ENCODE measurements at places on chromosomes 6 and 20.

- peak; percentile 11 for DNase-seq
Measured at GRCh38 chr6:130513770-130514169, 148.0 kb downstream of the TMEM200A start.

DNA sequence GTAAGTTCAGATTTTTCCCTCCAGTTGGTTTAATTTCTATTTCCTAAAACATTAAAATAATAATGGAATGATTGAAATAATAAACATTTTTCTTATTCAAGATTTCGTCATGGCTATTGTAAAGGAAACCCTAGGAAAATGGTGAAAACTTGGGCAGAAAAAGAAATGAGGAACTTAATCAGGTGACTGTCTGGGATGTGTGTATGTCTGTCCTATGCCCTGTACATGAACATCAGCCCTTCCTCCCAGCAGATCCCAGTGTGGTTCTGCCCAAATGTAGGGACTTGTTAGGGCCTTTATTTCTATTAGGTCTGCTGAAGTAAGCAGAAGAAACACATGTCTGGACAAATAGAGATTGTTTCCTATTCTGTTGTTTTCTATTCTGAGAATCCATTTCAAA is 13.1 kb downstream of the RIOK1 start:
- no peak for DNase-seq

- peak; percentile 41 for DNase-seq
Measured at GRCh38 chr20:10672624-10673127, 1.1 kb downstream of the JAG1 start.

DNA sequence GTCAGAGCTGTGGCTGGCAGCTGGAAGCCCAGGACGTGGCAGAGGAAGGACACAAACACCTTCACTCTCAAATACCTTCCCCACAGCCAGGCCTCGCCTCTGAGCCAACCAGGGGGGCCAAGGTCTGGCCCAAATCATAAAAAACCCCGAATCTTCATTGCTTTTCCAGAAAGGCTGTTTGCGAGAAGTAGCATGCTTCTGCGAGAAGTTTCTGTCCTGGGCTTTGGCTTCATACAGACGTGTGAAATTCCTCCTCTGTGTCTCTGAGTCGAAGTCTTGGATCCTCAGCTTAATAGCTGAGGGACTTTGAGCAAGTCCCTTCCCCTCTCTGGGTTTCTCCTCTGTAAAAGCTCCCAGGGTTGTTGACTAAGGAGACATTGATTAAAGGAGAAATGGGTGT is 63.0 kb downstream of the CHMP4B start:
- DNase-seq = no peak

- no peak for DNase-seq
Measured at GRCh38 chr6:64691064-64691463, 1016.0 kb downstream of the EYS start.

DNA sequence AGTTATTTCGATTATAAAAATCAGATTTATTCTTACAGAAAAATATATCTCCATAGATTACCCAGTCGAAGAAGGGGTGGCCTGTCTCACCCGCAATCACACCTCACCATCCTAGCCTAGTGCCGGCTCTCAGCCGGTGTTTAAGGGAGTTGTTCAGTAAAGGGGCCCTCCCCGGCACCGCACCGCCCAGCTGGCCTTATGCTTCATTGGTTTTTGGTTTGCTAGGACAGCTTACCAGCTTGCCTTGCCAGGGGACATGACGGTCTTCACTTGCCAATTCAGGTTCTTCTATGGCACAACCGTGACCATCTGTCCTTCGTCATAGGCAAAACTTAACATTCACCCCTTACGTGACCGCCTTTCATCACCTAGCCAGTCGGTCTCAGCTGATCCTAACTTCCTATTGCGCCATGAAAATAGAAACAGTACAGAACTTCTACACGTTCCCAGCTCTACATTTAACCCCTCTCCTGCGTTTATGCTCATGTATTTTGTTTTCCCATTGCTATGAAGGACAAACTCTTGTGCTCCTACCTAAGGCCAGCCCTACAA is 44.7 kb upstream of the SLC22A16 start:
- DNase-seq = no peak

GRCh38 chr6:22295145-22295544 is 1.7 kb downstream of the PRL start:
- no peak for DNase-seq

DNA sequence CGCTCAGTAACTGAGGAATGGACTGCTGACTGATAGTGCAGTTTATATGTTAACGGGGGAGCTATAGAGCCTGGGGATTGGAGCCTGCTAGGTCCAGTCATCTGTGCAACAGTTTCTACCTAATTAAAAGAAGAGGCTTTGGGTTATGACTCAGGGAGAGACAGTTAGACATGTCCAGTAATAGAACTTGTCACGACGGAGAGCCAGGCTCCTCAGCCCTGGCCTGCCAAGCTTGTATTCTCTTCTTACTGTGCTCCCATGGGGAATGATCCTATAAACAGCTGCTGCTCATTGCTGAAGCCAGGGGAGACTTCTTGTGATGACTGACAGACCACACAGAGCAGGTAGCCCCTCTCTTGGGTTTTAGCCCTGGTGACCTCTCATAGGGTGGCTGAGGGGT is 69.3 kb downstream of the SYNJ2 start:
- DNase-seq = no peak

- DNase-seq = peak; percentile 43
Measured at GRCh38 chr6:41958022-41958856, 16.6 kb upstream of the CCND3 start.

- DNase-seq = no peak
Measured at GRCh38 chr6:84731401-84731800, 33.0 kb downstream of the TBX18 start.

DNA sequence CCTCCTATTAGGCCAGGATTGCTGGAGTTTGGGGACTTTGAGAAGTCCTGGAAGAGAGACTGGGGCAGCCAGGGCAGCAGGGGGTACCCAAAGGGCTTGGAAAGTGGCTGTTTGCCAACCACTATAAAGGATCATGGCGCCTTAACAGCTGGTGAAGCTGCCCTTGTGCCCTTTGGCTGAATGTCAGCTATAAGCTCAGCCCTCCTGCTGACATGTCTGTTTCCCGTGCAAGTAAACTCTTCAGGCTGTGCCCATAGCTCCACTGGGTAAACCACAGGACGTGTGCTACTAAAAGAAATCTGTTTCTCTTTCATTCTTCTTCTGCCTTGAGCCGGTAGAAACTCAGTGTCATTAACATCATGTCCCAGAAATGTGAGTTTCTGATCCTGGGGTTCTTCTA is 97.3 kb downstream of the CAP2 start:
- DNase-seq = no peak

- DNase-seq = no peak
Measured at GRCh38 chr6:149184523-149184922, 133.0 kb upstream of the TAB2 start.

DNA sequence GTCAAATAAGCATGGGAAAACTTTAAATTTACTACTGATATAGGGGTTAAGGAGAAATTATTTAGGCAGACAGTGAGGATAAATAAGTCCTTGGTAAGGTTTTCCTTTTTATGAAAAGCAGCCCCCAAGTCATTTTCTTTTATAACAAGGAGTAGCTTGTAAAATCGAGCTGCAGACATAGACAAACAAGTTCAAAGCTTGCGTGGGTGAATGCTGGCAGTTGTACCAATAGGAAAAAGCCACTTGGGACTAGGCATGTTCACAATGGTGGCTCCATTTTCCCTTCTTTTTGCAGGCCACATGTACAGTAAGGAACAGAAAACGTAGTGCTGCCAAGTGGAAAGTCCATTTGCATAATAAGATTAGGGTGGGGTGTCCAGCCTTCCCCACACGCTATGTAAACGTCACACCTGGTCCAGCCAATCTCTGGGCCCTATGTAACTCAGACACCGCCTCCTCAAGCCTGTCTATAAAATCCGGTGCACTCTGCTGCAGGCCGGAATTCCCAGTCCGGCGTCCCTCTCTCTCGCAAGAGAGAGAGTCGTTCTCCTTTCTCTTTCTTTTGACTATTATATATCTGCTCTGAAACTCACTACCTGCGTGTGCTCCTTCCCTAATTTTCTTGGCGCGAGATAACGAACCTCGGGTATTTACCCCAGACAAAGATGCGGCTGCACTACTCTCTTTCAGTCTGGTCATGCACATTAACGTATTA is 217.1 kb upstream of the MAN1A1 start:
- no peak for DNase-seq

DNA sequence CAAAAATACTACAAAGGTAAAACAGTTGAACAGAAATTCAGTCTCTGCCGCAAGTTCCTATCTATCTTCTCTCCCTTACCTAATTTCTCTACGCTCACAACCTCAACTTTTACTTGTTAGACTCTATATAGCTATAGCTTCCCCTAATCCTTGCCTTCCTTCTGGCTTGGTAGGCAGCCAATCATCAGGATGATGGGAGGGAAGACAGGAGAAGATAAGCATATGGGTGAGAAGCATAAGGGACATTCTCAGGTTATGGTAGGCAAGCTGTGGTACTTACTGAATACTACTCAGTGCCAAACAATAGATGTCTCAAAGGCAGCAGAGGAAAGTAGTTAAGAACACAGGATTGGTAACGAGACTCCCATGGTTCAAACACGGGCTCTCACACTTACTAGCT is 7.8 kb downstream of the CCNC start:
- DNase-seq = no peak

DNA sequence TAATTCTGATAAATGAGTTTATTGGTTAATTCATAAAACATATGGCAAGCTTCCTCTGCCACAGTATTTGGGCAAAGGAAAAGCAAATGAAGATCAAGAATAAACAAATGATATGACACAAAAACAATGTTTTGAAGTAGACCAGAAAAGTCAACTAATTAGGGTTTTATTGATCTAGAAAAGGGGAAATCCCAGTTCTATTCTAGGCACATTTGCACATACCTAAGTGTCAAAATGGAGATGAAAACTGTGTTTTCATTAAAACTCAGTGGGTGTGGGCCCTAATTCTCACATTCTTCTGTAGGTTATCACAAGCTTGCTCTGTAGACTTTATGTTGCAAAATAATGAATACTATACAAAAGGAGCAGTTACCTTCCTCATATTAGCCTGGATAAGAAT is 69.0 kb upstream of the TENT5A start:
- DNase-seq = no peak

DNA sequence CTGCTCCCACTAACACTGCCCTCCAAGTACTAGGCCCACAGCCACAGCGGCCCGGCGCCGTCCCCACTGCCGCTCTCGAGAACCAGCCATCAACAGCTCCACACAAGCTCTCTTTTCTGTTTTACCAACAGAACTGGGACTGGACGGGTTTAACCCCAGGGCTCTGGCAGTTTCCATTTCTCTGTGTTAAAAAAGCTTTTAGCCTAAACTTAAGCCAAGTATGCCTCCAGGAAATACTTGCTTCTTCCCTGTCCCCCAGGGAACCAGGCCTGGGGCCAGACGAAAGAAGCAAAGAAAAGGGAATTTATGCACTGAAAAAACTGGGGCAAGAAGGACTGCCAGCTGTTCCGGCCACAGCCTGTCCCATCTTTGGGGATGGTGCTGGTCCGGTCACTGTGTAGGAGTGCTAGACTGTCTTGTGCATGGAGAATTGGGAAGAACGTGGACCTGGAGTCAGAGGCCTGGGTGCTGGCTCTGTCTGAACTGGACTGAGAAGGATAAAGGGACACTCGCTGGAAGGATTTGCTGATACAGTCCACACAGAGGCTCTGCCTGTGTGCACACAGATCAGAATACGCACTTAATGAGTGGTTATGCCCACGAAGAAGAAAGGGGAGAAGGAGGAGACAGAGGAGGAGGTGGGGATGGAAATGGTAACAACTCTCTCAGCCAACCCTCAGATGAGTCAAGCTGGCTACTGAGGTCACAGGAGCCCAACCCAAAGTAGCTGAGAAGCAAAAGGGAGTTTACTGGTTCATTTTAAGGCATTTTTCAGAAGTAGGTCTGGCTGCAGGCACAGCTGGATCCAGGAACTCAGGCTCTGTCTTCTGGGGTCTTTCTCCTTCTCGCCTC is 254.4 kb upstream of the PMEPA1 start:
- DNase-seq = no peak

- no peak for DNase-seq
Measured at GRCh38 chr6:85421972-85422371, 27.9 kb upstream of the NT5E start.

DNA sequence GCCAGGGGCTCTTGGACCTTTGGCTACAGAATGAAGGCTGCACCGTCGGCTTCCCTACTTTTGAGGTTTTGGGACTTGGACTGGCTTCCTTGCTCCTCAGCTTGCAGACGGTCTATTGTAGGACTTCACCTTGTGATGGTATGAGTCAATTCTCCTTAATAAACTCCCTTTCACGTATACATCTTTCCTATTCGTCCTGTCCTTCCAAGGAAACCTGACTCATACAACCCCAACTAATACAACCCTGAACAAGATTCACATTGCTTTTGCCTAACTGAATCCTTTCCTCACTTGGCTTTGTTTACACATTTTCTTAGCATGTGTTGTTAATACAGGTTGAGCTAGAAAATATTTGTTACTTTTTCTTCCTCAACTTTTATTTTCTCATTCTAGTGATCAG is 21.9 kb downstream of the TBXT start:
- no peak for DNase-seq

All from stimulated activated naive CD4-positive, alpha-beta T cell treated with Interleukin-2 at 50 U/mL for 16 hours (primary cell).